Fibroblast of upper back skin (primary cell): ENCODE measurements at places on chromosomes 13 and 19.

GRCh38 chr19:45645631-45646344, 6.6 kb upstream of the EML2 start:
- DNase-seq, result peak; percentile 90

DNA sequence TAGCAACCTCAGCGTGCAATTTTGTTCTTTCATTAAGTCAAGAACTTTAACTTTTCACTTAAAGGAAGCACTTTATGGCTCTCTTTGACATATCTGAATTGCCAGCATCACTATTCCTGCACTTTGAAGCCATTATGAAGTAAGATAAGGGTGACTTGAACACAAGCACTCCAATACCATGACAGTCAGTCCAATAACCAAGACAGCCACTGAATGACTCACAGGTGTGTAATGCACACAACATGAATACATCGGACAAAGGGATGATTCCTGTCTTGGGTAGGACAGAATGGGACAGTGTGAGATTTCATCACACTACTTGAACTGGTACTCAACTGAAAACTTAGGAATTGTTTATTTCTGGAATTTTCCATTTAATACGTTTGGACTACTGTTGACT, 233.7 kb upstream of the IPO5 start:
- DNase-seq, result no peak

DNA sequence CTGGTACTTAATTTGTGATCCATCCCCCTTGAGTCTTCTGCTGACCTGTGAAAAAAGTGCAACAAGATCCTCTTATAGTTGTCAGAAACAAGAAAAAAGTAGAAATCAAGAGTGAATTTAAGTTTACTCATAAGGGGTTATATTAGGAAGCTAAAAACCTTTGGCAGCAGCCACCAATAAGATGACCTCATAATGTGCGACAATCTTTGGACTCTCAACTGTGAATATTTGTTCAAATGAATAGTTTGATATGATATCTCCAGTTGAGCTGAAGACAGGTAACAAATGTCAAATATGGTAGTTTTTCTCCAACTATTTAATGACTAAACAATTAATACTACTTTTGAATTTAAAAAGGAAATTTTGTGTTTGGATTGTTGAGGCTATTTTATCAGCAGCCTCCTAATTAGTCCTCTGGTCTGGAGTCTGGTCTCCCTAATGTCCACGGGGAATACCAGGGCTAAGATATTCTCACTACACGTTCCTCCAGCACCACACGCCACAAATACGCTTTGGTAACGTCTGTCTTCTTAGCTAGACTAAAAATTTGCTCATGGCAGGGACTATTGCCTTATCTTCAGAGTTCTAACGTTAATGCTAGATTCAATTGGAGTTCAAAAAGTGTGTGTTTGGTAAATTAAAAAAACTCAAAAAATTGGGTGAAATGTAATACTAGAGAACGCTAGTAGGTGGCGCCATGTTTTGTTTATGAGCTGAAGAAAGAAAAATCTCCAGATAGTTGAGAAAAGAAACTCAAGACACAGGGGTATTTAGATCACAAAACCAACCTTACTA, 51.0 kb upstream of the PDX1 start:
- no peak for DNase-seq

DNA sequence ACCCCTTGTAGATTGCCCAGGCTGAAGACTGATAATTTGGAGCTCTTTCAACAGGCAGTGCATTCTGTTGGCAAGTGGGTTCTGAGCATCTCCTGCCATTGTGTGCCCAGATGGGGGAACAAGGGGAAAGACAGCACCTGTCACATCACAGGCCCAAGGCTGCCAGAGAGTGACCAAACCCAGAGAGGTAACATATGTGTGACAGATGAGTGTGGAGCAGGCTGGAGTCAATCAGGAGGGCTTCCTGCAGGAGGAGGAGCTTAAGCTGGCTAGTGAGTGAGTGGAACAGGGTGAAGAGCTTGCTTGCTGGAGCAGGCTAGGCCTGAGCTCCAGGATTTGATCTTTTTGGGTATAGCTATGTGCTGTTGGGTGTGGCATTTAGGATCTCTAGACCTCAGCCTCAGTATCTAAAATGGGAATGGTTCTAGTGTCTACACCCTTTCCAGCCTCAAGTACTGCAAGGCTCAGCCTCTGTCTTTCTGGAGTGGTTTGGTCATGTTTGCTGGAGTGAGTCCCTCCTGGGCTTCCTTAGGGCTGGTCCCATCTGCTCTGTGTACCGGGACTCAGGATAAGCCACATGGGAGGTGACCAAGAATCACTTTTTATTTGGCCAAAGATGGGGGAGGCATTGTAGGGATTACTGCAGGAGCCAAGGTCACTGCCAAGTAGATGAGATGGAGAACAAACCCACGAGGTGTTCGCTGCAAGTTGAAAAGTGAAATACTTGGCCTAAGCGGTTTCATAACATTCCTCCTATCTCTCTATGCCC, 152.4 kb upstream of the TSHZ3 start:
- DNase-seq, result no peak

DNA sequence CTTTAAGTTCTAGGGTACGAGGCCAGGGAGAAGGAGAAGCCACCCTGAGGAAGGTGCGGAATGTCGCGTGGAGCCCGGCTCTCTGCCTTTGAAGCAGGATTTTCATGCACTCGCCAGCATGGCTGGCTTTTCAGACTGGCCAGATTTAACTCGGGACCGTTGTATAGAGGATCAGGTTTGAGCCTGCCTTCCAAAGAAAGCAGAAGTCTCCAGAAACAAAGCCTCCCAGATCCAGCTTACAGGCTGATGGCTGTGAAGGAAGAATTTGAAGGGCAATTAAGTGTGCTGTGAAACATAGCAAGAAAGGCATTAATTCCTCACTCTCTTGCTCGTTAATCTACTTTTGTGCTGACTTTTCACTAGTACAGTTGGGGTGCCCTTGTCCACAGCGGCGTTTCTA, 140.2 kb downstream of the SOX1 start:
- no peak for DNase-seq

- DNase-seq, result peak; percentile 71
Measured at GRCh38 chr13:59424661-59425060, 739.1 kb downstream of the DIAPH3 start.

- DNase-seq, result no peak
Measured at GRCh38 chr13:67318398-67318797, 88.3 kb upstream of the PCDH9 start.

DNA sequence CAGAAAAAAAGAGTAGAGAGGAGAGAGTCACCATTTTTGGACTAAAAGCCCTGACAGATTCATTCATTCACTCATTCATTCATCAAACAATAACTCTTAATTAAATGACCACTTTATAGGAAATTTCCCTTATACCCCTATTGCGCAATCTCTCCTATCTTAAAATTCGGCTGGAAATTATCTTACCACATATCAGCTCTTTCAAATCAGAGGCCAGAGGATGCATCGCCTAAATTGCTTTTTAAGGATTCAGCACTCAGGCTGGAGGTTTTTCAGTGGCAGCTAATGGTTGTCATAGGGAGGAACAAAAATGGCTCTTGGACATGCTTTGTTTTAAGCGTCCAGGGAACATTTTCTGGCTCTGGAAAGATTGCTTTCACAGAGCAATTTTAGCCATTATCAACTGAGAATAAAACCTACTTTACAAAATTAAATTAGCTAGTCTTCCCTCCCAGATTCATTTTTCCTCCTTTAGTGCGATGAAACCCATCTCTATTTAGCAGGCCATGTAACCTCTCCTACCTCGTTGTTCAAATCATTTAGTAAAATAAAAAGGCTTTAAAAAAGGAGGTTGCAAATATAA, 115.2 kb downstream of the OLFM4 start:
- DNase-seq, result no peak
